ENCODE measurements at places on chromosomes 13 and 19. TPM values are rescaled to one million over a fixed set of nuclear protein-coding genes. Genes with fewer than 3 reads are reported as not detected.
A peak's percentile ranks its signal among the peaks of the same experiment; 100 is the strongest.

Gene LIPE
- 29.5 TPM for total RNA-seq

- no peak for DNase-seq
Measured at GRCh38 chr19:3976495-3977241, 5.8 kb upstream of the DAPK3 start.

DNA sequence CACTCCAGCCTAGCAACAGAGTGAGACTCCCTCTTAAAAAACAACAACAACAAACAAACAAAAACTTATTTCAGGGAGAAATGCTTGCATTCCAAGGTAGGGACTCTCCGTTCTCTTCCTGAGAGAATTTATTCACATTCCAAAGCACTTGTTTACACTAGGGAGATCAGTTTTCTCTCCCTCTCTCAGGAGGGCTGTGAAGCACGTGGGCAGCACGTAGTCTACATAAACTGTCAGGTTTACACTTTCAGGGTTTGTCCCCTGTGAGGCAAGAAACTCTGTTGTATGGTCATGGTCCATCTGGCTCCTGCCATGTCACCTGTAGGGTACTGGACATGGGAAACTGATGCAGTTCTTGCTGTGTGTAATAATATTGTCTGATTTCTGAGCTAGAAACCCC lies 31.6 kb downstream of the WDR87 start:
- no peak for DNase-seq

Gene DCLK1
- total RNA-seq = not detected

DNA sequence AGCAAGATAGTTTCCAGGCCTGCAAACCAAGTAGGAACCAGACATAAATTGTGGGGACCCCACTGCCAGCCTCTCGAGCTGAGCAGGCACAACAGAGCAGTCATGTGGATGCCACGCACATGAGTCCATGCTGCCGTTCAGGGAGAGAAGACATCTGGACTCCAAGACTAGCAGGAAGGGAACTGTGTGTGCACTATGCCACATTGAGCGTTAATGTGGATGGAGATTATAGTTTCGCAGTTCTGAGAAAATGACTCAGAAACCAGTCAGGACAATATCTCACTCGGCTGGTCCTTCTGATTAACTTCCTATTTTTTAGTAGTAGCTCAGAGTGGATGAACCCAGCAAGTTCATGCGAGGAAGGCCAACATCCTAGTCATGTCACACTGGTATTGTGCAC lies 124.9 kb downstream of the CRYL1 start:
- no peak for DNase-seq

Gene GPR12
- not detected for total RNA-seq

DNA sequence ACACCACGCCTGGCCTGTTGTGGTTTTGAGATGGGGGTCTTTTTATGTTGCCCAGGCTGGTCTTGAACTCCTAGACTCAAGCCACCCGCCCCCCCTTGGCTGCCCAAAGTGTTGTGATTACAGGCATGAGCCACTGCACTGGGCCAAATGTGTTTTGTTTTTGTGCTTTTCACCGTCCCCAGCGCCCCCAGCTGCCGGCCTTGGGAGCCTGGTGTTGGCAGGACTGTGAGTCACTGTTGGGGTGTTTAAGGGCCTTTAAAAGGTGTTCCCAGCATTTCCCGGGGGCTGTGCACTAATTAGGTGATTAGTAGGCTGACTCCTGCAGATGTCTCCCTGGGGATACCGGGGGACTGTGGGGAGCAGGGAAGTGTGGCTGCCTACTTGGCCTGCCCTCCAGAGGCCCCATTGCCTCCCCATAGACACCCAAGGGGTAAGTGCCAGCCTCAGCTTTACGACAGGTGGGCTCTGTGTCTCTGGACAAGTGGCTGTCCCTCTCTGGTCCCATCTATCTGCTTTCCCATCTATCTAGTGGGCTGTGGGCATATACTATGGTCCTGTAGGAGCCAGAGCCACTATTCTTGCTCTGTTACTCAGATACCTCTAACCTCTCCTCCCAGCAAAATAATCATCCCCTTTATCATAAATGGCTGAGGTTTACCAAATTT lies 11.8 kb upstream of the TLE5 start:
- DNase-seq = no peak

Gene MOB3A
- 217 TPM for total RNA-seq

- DNase-seq = peak; percentile 30
Measured at GRCh38 chr13:21330126-21330861, 128.8 kb downstream of the ZDHHC20 start.

DNA sequence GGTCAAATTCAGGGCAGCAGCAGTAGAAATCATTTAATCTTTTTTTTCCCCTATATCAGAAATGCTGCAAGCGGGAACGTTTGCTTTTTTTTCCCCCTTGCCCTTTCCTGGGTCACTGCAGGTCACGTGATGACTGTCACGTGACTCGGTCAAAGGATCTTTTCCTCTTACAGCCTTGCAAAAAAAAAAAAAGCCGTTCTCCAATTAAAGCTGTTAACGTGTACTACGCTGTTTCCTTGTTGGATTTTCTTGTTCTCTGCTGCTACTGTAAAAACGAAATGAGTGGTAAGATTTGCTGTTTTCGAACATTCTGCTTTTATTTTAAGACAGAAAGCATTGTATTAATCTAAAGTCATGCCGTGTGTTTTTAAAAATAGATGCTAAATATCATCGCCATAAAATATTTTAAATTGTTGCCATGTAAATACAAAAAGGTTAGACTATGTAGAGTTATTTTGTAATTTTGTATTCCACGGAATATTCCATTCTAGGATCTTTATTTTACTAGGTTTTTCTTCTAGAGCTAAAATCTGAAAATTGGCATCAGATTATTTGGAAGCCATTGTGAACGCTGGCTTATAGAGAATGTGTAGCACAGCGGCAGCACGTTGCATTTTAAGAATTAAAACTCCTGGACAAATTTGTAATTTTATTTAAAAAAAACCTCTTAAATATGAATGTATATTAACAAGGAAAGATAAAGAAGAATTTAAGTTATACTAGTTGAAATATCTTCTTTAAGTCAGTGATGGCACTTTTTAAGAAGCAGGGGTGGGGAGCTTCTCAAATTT lies 109.8 kb upstream of the MLNR start:
- DNase-seq = peak; percentile 86

Gene CEACAM20
- not detected for total RNA-seq

Gene ZNF677
- total RNA-seq = 8.6 TPM

DNA sequence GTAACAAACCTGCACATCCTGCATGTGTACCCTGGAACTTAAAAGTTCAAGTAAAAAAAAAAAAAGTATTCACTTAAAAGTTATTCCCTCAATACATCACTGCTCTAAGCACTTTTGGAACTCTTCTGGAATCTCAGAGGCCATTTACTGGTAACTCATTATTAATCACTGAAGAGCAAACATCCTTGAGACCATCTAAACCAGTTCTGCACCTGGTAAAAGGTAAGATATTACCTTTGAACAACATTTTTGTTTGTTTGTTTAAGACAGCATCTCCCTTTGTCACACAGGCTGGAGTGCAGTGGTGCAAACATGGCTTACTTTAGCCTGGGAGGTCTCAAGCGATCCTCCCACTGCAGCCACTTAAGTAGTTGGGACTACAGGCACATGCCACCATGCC lies 16.7 kb downstream of the UGGT2 start:
- DNase-seq = no peak

DNA sequence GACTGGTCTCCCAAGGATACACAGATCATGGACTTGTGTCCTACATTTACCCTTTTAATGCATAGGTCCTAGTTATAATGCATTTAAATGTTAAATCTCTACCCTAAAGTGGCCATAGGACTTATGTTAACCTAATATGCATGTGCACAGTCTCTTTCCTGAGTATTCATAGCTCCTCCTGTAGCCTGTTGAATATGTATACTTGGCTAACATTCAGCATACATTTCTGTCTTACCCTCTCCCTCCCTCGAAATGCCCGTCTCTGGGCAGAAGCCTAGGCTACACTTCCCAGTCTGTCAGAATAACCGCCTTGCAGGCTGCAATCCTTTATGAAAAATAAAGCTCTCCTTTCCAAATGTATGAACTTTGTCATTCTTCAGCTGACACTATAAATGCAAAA lies 13.9 kb downstream of the ZFP82 start:
- DNase-seq = no peak

DNA sequence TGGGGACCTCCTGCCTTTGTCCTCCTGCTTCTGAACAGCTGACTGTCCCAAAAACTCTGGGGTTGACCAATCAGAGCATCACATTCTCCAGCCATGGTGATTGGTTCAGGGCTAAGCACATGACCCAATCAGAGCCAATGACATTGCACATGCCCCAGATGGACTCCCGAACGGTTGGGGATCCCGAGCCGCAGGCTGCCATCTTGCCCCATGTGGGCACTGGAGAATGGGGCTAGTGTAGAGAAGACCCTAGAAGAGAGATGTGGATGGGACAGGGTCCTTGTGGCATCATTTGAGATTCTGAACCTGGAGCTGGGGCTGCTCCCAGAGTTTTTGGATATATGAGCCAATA lies 31.3 kb upstream of the PEPD start:
- no peak for DNase-seq

GRCh38 chr13:114067886-114068651 lies 64.4 kb downstream of the RASA3 start:
- peak; percentile 29 for DNase-seq

GRCh38 chr13:98456413-98456845 lies 120.5 kb downstream of the STK24 start:
- DNase-seq = no peak

GRCh38 chr19:45125975-45126493 lies 33.1 kb downstream of the PPP1R37 start:
- peak; percentile 81 for DNase-seq

- DNase-seq = no peak
Measured at GRCh38 chr19:1008268-1009040, 8.2 kb downstream of the GRIN3B start.

Gene SLC7A9
- total RNA-seq = 0.27 TPM

- DNase-seq = no peak
Measured at GRCh38 chr13:79307433-79307861, 98.6 kb downstream of the RBM26 start.

- DNase-seq = peak; percentile 51
Measured at GRCh38 chr13:20118268-20119140, 42.3 kb downstream of the GJA3 start.

GRCh38 chr19:31037286-31037980 lies 311.8 kb downstream of the TSHZ3 start:
- no peak for DNase-seq

Gene UQCRFS1
- total RNA-seq = 29.4 TPM

- no peak for DNase-seq
Measured at GRCh38 chr19:19566306-19566705, 28.2 kb downstream of the CILP2 start.

Gene LRRC8E
- not detected for total RNA-seq

Gene ZNF724
- 13.0 TPM for total RNA-seq

Gene SPACA4
- not detected for total RNA-seq

DNA sequence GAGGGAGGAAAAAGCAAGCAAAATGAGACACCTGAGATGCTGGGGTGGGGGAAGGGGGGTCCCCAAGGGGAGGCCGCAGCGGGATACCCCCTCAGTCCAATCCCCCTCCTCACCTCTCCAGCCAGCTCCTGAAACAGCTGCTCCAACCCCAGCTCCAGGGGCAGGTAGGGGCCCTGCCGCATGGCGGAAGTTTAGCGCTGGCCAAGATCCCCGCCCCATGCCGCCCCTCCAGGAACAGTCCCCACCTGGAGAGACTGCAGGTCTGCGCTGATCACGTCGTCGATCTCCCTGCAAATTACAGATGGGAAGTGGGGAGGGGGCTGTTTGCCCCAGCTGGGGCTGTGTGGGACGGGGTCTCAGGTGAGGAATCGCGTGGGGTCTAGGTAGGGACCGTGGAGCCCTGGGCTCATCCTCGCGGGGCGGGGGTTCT lies 9.0 kb downstream of the CAPN12 start:
- DNase-seq = peak; percentile 27

Gene LILRB3
- 0.62 TPM for total RNA-seq

DNA sequence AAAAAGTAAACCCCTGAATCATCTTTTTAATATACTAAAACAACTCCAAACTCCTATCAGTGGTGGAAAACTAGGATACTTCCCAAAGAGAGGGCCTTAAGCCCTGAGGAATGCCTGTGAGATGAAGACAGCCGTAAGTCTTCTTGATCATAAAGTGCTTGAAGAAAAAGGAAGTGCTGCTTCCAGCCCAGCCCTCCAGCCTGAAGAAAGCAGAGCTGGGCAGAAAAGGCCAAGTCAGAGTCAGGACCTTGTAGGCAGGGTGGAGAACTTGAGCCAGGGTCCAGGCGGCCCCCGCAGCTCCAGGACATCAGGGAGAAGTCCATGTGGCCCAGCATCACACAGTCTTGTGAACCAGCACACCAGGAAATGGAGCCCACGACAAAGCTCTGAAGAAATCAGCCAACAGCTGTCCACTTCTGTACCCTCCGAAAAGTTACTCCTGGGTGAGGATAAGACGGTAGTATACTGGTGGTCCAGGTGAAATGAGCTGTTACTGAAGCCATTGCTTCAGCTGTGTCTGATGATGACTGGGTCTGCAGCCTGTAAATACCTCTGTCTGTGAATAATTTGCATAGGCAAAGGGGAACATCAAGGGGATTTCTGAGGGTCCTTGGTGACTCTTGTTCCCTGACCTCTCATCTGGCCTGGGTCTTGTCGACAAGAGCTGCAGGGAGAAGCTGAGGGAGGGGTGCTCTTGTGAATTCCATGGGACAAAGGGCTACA lies 18.7 kb upstream of the CRYL1 start:
- no peak for DNase-seq

Gene SSC5D
- total RNA-seq = 0.42 TPM

DNA sequence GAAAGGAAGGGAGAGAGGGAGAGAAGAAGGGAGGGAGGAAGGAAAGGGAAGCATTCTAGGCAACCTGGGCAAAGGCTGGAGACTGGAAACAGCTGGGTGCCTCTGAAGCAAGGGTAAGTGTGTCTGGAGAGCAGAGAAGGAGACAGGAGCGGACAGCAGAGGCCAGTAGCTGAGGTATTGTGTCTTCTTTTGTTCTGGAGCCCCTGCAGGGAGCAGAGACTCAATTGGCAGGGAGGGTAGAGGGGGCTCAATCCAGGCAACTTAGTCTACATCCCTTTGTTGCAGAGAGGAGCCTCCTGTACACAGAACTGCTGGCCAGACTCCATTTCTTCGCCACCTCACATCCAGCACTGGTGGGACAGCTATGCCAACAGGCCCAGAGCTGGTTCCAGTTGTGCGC lies 53.2 kb downstream of the NWD1 start:
- DNase-seq = no peak

Gene CCL25
- 7.4 TPM for total RNA-seq

Data from activated CD4-positive, alpha-beta T cell treated with anti-CD3 and anti-CD28 coated beads, Interleukin-2, amount 10 ng/mL, durations not matched to agents 7 days and 5 days (primary cell).